ENCODE measurements at places on chromosomes 16 and 17.

- no peak for DNase-seq
Observed at GRCh38 chr16:54431997-54432896, 145.7 kb upstream of the IRX3 start.

DNA sequence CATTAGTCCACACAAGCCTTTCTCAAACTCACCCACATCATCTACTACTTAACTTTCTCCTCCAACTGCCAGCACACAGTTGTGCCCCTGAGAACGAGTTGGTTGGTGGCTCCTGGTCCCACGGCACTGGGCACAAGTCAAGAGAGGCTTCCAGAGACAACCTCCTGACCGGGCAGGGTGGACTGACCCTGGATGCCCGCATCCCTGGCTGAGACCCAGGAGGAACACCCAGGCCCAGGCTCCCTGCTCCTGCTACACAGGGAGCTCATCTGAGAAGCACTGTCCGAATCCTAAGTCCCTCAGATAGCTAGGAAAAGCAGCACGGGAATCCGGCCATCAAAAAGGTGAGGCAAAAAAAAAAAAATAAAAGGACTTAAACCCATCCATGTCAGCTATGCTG is 29.0 kb downstream of the WDR45B start:
- DNase-seq: no peak

DNA sequence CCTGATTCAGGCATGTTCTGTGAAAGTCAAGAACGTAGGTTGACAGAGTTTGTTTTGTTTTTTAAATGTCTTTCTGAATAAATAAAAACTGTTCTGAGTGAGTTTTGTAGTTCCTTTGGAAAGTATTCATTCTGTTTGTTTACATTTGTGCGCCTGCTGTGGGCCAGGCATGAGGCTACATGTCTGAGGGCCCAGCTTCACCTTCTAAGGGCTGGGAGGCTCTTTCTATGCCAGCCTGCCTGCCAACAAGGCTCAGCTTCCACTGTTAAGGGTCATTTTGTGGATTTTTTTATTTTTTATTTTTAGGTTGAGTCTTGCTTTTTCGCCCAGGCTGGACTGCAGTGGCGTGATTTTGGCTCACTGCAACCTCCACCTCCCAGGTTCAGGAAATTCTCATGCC is 6.1 kb downstream of the WWOX start:
- DNase-seq: no peak

DNA sequence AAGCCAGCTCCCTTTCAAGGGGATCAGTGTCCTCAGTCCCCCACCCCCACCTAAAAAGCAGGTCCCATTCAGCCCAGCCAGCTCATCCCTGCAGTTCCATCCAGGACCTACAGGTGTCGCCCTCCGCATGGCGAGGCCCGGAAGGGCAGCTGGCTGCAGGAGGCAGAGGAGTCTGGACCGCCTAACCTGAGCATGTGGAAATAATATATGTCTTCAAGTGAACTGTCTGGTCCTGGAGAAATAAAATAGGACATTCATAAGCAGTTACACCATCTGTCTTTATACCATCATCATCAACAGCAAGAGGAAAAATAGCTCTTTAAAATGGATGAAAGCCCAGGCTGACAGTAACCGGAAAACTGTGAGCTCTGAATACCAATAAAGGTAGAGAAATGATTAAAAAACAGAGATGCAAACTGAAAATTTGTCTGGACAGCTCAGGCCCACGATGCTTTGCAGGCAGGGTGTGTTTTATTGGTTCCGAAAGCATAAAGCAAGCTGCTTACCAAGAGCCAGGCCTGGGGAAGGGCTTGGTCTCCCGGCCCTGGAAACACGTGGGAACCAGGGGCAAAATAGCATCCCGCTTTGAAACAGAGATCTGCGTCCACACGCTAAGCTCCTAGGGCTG is 215.2 kb downstream of the ZFHX3 start:
- peak; percentile 28 for DNase-seq

GRCh38 chr17:41682631-41683030 is 6.1 kb upstream of the EIF1 start:
- no peak for DNase-seq

- no peak for DNase-seq
Observed at GRCh38 chr16:66416939-66417700, 10.0 kb upstream of the BEAN1 start.

DNA sequence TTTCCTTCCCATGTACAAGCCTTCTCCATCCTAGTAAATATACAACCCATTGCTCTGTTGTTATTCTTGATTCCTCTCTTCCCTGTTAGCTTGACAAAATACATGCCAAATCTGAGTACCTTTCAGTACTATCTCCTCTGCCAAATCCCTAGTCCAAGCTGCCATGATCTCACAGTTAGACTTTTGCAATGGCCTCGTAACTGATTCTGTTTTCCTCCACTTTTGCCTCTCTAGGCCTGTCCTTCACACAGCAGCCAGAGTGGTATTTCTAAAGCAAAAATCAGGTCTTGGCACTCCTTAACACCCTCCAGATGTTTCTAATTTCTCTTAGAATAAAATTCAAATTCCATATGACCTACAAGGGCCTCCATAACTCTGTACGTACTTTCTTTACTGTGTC is 153.0 kb upstream of the RBL2 start:
- no peak for DNase-seq

GRCh38 chr16:19346335-19346922 is 60.9 kb downstream of the CLEC19A start:
- DNase-seq: no peak

- DNase-seq: no peak
Observed at GRCh38 chr17:9052921-9053320, 31.6 kb downstream of the NTN1 start.

GRCh38 chr17:58960068-58960467 is 146.6 kb downstream of the TRIM37 start:
- DNase-seq: no peak

- DNase-seq: no peak
Observed at GRCh38 chr16:80014241-80014939, 413.9 kb upstream of the MAF start.

- DNase-seq: no peak
Observed at GRCh38 chr16:22683730-22684573, 130.0 kb upstream of the HS3ST2 start.

DNA sequence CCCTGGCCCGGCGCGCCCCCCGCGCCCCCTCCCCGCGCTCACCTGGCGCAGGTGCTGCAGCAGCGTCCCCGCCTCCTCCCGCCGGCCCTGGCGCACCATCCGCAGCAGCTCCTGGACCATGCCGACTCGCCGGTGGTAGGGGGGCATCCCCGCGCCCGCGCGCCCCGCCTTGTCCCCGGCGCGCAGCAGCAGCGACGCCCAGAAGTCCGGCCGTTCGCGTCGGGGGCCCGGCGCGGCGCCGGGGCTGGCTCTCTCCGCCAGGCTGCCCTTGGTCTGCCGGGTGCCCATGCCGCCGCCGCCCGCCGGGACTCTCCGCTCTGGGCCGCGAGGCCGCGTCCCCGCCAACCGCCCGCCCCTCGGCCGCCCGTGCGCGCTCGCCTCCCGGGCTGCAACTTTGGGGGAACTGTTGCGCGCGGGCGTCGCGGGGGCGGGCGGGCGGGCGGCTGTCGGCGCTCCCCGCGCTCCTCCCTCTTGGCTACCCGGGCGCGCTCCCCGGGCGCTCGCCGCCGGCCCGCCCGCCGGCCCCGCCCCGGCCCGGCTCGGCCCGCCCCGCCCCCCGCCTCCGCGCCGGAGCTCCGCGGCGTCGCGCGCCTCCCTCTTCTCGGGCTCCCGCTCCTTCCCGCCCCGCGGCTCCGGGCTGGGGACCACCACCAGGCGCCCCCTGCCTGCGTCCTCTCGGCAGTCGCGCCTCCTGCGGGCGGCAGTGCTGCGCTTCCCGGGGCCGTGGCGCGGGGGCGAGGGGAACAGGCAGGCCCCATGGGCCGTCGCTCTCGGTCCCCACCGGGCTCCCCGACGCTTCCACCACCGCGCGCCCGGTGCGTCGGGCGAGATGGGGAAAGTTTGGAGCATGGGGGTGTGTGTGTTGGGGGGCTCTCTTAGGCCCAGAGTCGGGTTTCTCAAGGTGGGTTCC is at the start of gene LRRC75A:
Gene LRRC75A, minus strand, starts transcription at position 491 of the 910 bp plus-strand sequence. Its CDS starts 203 bp downstream, at position 288.
- DNase-seq: peak; percentile 30

DNA sequence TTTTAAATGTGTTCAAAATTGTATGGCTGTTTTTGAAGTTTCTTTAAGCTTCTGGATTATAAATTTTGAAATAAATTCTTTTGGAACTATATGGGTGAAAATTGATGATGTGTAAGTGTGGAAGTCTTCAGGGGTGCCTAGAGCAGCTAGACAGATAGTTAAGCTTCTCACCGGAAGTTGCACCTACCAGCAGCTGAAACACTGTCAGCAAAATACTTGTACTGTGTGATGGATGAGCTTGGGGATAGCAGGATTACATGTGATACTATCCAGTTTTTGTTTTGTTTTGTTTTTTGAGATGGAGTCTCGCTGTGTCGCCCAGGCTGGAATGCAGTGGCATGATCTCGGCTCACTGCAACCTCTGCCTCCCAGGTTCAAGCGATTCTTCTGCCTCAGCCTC is 19.7 kb downstream of the RBL2 start:
- no peak for DNase-seq

GRCh38 chr16:85607796-85608514 is 5.2 kb upstream of the GSE1 start:
- DNase-seq: no peak

- no peak for DNase-seq
Observed at GRCh38 chr16:15034266-15035162, 21.4 kb downstream of the NTAN1 start.

DNA sequence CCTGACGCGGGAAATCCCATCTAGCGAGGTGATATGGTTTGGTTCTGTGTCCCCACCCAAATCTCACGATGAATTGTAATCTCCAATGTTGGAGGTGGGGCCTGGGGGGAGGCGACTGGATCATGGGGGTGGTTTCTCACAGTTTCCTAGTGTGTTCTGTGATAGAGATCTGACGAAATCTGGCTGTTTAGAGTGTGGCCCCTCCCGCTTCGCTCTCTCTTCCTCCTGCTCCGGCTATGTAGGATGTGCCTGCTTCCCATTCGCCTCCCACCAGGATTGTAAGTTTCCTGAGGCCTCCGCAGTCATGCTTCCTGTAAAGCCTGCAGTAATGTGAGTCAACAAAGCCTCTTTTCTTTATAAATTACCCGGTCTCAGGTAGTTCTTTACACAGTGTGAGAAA is 31.6 kb downstream of the IFT140 start:
- DNase-seq: no peak

GRCh38 chr16:57741660-57742191 is 6.2 kb downstream of the KATNB1 start:
- no peak for DNase-seq

DNA sequence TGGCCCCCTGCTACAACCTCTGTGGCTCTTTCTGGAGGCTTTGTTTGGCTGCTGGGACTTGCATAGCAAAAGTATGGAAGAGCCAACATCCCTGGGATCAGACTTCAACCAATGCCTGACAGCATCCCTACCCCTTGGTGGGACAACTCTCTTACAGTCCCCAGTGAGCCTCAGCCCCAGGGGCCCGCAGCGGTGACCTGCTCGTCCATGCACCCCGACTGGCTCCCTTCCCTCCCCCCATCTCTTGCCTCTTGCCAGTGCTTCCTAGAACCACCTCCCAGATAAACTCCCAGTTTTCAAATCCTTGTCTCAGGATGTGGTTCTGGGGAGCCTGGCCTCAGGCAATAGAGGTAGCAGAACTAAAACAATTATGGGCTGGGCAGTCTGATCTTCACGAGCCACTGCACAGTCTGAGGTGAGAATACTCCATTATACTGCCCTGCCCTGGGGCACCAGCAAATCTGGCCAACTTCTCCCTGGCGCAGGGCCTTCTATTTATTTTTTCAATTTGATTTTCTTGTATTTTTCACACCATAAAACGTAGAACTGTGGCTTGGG is 86.6 kb upstream of the BRD7 start:
- no peak for DNase-seq

GRCh38 chr16:28145796-28146195 is 66.0 kb downstream of the XPO6 start:
- no peak for DNase-seq

GRCh38 chr17:64575431-64575830 is 68.7 kb downstream of the CEP95 start:
- DNase-seq: no peak

- DNase-seq: no peak
Observed at GRCh38 chr17:60704170-60704569, 26.5 kb downstream of the BCAS3 start.

DNA sequence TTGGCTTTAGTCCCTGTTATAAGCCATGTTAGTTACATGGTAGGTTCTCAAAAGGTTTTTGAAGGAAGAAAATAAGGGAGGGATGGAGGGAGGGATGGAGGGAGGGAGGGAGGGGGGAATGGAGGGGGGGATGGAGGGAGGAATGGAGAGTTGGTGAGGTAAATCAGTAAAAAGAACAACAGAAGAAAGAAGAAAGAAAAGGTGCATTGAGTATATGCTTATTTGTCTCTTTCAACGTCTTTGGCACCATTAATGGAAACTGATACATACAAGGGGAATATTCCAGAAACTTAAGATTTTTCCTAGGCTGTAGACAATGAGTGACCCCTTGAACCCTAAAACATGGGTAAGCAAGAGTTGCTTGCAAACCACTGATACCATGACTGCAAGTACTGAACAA is 1056.3 kb downstream of the CDH11 start:
- no peak for DNase-seq

DNA sequence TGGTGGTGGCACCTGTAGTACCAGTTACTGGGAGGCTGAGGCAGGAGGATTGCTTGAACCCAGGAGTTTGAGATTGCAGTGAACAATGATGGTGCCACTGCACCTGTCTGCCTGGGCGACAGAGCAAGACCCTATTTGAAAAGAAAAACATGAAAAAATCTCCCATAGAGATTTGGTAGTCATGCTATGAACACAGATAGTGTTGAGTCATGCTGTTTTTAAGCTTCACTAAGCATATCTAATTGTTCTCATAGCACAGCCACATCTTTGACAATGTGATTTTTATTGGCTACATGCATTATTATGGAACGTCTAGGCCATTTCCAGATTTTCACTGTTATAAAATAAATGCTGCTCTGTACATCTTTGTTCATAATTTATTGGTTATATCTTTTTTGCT is 6.0 kb downstream of the IL34 start:
- no peak for DNase-seq

- no peak for DNase-seq
Observed at GRCh38 chr16:87458424-87458915, 34.4 kb downstream of the ZCCHC14 start.

DNA sequence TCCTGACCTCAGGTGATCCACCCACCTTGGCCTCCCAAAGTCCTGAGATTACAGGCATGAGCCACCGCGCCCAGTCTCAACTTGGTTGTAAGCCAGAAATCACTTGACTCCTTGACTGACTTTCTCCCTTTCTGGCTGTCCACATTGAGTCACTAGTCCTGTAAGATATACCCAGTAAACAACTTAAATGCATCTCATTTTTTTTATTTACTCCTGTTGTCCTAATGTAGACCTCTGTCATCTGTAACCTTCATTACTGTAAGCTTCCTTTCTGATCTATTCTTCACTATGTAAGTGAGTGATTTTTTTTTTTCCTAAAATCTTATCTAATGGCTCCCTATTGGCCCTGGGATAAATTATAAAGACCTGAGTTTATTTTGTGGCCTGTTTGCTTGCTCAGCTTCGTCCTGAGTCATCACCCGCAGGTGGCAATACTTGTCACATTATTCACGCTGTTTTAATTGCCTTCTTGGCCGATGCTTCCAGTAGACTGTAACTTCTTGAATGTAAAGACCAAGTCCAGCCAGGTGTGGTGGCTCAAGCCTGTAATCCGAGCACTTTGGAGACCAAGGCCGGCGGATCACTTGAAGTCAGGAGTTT is 41.0 kb downstream of the PAFAH1B1 start:
- no peak for DNase-seq

- DNase-seq: no peak
Observed at GRCh38 chr17:7852919-7853690, 1.8 kb upstream of the TMEM88 start.

- no peak for DNase-seq
Observed at GRCh38 chr17:58970609-58971450, 135.8 kb downstream of the TRIM37 start.
